ENCODE measurements at places on chromosomes 6 and 20. TPM values are rescaled to one million over a fixed set of nuclear protein-coding genes. Genes with fewer than 3 reads are reported as not detected.

DNA sequence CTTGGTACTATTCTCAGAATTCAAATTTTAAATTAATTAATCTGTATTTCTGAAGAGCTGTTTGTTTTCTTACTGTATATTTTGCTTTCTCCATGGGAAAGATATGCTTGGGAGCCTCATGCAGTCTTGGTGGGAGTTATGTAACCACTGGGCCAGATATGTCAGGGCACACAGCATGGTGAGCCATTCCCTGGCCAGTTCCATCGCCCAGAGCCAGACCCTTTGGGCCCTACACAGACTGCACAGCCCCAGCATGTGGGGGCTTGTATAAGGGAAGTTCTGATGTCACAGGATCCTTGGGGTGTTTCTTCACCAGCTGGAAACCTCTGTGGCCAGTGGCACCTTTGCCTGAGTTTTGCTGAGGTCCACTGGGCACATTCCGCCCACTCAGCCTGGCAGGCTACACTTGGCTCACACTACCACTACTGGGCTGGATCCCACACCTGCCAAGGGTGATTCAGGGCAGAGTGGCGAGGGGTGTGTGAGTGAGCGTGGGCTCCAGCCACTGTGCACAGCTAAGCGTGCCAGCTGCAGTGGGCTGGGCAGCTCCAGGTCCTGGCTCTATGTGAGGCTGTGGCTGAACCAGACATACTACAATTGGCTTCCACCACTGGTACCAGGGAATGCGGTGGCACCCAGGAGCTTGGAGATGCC lies 293.5 kb downstream of the ARHGAP18 start:
- H3K27ac ChIP-seq = no peak overlapping the region
- DNase-seq = no peak
- H3K4me3 ChIP-seq = no peak overlapping the region
- H3K27me3 ChIP-seq = no peaks in the 10 kb centered on the region
- no peaks in the 10 kb centered on the region for H3K36me3 ChIP-seq

GRCh38 chr6:36593569-36594028 lies 563 bp upstream of the SRSF3 start:
- H3K4me1 ChIP-seq = peaks cover 9% of the 10 kb centered on the region
- H3K36me3 ChIP-seq = peaks cover 8% of the 10 kb centered on the region
- peak overlapping the region; percentile 86 for H3K4me3 ChIP-seq
- no peaks in the 10 kb centered on the region for H3K27me3 ChIP-seq
- no peak for DNase-seq

DNA sequence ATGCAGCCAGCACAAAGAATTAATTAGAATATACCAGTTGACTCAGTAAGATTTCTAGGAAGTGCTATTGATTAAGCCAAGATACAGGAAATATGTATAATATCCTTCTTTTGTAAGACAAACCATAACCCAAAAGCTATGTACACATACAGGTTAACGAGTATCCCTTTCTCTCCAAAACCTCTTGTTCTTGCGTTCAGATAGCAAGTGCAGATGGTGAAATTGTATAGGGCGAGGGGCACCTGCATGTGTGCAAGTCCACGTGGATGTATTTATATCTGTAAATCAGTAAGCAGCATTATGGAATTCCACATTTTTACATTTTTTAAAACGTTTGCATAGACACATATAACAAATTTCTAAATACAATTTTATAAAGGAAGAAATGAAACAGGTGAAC lies 228.6 kb downstream of the TBXT start:
- no peak overlapping the region for H3K27ac ChIP-seq
- H3K36me3 ChIP-seq = no peaks in the 10 kb centered on the region
- no peaks in the 10 kb centered on the region for H3K4me1 ChIP-seq
- H3K4me3 ChIP-seq = no peak overlapping the region

- H3K4me1 ChIP-seq = no peaks in the 10 kb centered on the region
- H3K36me3 ChIP-seq = no peaks in the 10 kb centered on the region
- H3K4me3 ChIP-seq = no peak overlapping the region
- H3K27ac ChIP-seq = no peak overlapping the region
- H3K27me3 ChIP-seq = no peaks in the 10 kb centered on the region
Observed at GRCh38 chr6:135488023-135488422, 9.5 kb downstream of the AHI1 start.

DNA sequence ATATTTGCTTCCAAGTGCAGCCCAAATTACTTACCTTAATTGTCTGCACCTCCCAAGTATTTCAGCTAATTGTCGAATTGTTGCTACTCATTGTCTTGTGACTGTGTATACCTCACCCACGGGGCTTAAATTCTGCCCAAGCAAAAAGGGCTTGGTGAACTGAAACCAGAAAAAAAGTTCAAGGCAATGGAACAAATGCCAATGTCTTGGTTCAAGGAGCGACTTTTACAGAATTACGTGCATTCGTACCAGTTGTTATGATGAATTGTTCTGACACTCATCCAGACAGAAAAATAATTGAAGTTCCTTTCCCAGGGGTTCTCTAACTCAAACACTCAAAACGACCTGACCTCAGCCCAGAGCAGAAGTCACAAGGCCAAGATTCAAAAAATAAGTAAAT lies 13.9 kb upstream of the PXDC1 start:
- DNase-seq = no peak
- no peak overlapping the region for H3K27ac ChIP-seq
- no peaks in the 10 kb centered on the region for H3K27me3 ChIP-seq

OR2J1 gene
- total RNA-seq = not detected

C20orf204 gene
- 49.1 TPM for total RNA-seq

COX7A2 gene
- 403 TPM for total RNA-seq

VNN1 gene
- not detected for total RNA-seq

RNF5 gene
- total RNA-seq = 51.6 TPM

GNRH2 gene
- total RNA-seq = 0.64 TPM

ZKSCAN8 gene
- 16.1 TPM for total RNA-seq

ZBTB9 gene
- total RNA-seq = 10.4 TPM

ANKS1A gene
- total RNA-seq = 6.3 TPM

SLC17A9 gene
- 60.2 TPM for total RNA-seq

Measured in GM12878 (cell line).